Vein endothelial cell (primary cell): ENCODE measurements at places on chromosomes 7 and 10. TPM values are rescaled to one million over a fixed set of nuclear protein-coding genes. Genes with fewer than 3 reads are reported as not detected.

Gene REEP3
- total RNA-seq, result 52.3 and 73.4 TPM in 2 replicates

Gene C7orf57
- total RNA-seq, result not detected in 2 replicates

Gene HMX2
- not detected in 2 replicates for total RNA-seq

Gene ACBD7
- 0.65 and 1.9 TPM in 2 replicates for total RNA-seq

Gene ZCWPW1
- total RNA-seq, result 0.29 and 0.98 TPM in 2 replicates

Gene UTF1
- not detected in 2 replicates for total RNA-seq
